ENCODE measurements at places on chromosomes 1 and 21.

GRCh38 chr1:175270361-175270760 lies 77.8 kb upstream of the KIAA0040 start:
- DNase-seq: no peak

DNA sequence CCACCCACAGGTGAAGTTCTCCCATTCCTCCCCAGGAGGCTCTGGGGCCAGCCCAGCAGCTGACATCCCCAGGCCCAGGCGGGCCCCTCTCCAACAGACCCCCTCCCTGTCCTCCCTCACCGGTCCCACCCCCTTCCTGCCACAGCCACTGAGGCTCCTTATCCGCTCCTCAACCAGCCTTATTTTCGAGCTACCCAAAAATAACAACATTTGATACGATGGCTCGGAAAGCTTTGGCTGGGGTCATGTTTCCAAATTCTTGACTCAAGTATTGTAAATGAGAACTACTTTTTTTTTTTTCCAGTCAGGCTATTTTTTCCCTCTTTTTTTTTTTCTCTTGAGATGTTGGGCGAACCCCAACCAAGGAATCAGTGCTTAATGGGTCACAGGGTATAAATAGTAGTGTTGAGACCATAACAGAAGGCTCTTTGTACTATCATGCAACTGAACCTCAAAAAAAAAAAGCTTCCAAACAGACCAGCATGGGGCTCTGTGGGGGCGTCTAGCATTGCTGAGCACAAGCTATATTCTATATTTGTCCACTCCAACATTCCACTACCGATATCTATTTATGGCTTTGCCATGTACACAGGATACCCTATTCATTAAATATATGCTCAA lies 27.2 kb downstream of the IRF2BP2 start:
- DNase-seq: no peak

DNA sequence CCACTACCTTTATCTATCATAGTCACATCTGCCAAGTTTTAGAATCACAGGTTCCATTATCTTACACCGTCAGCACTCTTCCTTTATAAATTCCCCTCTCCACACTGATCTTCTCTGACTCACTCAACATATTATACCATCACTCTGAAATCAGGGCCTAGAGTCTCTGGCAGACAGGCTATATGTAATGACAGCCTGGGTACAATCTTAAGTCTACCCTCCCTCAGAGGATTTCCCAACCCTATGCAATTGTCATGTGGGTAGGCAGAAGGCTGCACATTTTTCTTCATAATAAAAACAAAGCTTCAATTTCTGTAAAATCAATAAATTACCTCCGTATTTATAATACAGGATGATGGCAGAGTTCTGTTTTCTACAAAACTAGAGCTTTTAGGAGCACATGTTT lies 138.0 kb downstream of the RERE start:
- DNase-seq: peak; percentile 37

DNA sequence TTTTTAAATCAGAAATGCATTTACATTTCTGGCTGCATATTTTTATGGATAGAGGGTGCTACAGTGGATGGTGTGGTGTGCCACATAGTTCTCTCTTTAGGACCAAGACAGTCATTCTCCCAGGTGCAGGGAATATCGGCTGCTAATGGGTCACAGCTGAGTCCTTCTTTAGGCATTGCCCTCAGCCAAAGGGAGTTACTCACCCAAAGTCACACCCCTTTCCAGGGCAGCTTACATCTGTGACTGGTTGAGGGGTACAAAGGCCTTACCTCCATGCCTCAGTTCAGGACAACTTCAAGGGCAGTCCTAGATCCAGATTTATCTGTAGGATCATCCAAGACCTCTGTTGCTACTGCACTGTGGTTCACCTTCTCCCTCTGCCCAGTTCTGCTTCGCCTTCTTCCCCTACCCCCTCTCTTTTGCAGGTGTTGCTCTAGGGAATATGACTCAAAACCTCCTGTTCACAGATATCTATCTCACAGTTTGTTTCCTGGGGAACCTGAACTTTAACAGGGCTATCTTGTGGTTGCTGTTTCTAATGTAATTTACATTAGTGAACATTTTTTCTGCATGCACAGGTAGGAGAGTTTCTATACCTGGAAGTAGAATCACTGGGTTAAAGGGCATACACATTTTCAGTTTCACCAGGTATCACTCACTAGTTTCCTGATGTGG lies 413.9 kb downstream of the RPS6KC1 start:
- DNase-seq: no peak

- no peak for DNase-seq
Observed at GRCh38 chr1:209238356-209238755, 345.2 kb upstream of the CAMK1G start.

- DNase-seq: no peak
Observed at GRCh38 chr1:100516857-100517256, 21.1 kb upstream of the GPR88 start.

- no peak for DNase-seq
Observed at GRCh38 chr1:37294529-37294928, 179.9 kb upstream of the ZC3H12A start.

DNA sequence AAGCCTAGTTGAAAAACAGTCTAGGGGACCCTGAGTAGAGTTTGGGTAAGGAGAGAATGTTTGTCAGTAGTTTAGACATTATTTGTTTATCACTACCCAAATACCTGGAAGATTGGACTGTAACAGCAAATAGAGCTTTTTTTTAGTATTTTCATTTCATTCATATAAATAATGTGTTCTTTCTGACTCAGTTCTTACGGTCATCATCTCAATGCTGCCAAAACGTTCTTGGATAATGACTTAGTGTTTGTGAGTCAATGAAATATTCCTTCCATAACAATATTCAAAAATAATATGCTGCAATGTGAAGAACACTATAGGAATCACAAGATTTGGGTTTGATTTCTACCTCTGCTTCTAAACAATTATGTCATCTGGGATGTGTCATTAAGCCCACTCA lies 400.0 kb upstream of the PKN2 start:
- no peak for DNase-seq

DNA sequence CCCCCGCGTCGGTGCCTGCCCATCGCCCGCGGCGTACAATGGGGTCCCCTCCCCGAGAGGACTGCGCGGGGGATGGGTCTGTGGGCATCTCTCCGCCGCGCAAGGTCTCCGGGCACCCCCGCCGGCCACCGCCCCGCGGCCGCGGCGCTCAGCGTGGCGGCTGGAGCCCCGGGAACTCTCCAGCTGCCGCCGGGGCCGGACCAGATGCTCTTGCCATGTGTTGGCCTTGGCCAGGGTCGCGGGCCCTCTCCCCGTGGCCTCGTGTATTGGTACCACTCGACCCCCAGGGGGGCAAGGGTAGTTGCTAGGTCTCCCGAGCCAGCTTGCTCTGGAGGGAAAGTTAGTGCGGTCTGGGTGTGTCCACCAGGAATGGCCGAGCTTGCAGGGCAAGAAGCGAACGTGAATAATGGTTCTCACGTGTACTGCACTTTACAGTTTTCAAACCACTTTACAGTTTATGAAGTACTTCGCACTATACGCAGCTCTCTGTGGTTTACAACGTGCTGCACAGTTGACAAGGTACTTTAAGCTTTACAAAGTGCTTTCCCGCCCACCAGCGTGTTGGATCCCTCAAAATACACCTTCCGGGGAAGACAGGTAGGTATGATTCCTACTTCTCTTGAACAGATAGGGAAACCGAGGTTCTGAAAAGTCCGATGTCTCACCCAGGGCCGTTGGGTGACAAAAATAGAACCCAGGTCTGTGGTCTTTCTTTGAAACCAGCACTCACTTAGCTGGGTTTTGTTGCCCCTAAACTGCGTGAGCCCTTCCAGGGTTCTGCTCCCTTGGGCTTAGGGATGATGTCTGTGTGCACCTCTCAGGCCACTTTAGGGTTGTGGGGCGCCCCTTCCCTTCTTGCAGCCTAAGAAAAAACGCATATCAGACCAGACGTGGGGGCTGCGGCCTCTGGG lies 1.2 kb downstream of the EPHB2 start:
- peak; percentile 19 for DNase-seq

DNA sequence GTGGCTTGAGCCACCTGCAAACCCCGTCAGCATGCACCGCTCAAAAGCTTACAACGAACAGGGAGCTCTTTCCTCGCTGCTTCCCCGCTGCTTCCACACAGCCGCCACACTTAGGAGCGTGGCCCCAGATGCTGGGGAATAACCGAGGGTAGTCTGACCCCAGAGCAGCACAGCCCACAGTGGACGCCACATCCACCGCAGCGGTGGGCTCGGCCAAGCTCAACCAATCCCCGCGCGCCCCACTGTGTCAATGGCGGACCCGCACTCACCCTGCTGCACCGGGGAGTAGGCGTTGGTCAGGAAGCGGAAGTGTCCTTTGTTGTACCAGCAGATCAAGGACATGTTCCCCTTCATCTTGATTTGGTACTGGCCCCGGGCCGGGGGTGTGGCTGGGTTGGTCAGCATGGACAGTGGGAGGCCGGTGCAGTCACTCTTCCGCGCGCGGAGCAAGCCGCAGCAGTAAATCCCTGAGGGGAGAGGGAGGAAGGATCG lies 93.5 kb downstream of the PGBD5 start:
- no peak for DNase-seq

DNA sequence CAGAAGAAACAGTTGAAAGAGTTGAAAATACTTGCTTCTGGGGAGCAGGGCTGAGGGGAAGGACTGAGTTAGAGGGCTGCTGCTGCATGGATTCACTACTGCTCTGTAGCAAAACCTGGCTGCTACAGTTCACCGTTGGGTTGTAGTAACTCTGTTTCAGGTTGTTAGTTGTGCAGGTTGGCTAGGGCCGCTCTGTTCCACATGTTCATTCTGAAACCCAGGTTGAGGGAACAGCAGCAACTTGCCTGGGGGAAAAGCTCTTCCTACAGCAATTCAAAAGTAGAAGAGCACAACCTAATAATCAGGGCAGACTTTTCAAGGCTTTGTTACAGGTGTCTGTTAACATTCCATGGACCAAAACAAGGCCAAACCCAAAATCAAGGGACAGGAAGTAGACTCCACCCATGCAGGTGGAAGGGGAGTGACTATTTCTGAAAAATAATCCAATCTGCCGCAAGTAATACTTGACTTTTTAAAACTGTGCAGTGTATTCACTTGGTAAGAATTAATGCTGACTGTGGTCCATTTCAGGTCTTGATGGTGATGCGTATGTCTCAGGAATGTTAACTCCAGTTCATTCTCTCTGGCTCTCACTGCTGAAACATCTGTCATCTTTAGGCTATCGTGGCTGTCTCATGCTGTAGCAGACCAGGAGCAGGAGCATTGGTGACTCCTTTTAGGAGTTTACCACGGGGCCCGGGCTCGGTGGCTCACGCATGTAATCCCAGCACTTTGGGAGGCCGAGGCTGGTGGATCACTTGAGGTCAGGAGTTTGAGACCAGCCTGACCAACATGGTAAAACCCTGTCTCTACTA lies 5.1 kb upstream of the PARK7 start:
- no peak for DNase-seq

Measured in T-helper 2 cell (primary cell).